Dorsolateral prefrontal cortex (tissue), 122 donors: ENCODE measurements at places on chromosomes 11 and 22.

DNA sequence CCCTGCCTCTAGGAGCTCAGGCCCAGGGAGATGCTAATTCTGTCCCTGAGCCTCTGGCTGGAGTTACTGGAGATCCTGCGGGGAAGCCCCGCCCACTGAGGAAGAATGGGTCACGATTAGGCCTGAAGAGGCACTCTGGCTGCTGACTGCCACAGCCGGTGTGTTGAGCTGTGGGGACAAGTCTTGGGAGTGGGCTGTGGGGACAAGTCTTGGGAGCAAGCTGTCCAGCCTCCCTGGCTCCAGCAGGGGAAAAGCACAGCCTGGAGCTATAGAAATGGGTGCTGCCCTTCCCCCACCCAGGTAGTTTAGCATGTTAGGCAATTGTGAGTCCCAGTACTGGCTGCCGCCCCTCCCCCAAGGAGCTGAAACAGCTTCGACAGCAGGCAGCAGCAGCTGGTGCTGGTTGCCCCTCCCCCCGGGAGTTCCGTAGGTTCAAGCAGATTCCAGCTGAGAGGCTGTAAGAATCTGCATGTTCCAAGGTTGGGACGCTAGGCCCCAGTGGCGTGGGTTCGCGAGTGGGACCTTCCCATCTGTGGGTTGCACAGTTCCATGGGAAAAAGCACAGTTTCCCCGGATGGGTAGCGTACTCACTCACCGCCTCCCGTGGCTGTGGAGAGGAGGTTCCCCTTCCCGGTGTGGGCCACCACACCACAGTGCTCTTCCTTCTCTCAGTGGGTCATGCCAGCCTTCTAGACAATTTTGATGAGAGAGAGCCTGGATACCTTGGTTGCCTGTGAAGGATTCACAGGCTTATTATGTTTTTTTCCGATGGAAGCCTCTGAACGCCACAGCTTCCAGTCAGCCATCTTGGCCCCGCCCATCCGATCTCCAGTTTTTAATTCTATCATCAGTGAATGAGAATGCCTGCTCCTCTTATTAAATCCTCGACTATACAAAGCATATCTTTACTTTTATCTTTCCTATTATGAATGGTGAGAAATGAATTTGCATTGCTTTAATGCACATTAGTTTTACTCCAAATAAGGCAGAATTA is 61.5 kb downstream of the MSANTD4 start:
- no peak for DNase-seq

DNA sequence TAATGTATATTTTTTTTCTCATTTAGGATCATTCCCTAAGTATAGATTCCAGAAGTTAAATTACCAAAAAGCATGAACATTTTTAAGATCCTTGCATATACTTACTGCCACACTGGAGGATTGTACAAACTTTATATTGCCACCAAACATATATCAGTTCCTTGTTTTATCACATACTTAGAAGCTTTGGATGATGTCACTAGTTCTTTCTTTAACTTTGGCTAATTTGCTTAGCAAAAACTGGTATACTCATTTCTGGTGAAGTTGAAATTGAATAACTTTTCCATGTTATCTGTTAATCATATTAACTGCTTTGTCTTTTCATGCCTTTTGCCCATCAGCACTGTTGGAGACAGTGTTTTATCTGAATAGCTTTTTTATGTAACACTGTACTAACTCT is 31.6 kb upstream of the PRDM10 start:
- no peak for DNase-seq

DNA sequence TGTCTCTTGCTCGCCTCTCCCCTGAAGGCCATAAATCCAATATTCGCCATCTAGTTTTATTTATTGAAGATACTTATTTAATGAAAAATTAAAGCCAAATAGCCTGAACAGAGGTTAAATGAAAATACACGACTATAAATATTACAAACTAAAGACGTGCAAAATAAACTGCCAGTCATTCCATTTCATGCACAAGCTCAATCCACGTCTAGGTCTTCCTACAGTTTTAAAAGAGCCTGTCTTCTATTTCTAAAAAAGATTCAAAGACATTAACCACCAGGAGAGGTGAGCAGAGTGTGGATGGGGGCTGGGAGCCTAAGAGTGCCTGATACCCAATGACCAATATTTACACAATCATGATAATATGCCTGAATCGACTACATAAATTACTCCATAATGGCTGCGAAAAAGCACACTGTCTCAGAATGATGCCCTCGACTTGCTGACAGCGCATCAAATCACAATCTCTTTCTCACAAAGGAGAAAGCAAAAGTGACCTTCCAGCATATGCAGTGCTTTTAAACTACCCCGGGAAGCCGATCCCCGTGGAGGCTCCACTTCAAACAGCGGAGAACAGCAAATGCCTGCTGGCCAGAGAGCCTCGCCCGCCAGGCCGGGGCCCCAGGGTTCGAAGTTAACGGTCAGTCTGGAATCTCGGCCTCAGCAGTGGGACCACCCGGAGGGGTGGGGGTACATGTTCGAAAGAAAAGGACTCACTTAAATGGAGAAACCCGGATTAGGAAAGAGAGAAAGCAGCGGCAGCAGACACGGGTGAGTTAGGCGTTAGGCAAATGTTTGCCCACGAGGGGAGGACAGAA is 1.7 kb downstream of the FCHSD2 start:
- peak; percentile 38 for DNase-seq

GRCh38 chr11:106581399-106581798 is 436.9 kb downstream of the GUCY1A2 start:
- no peak for DNase-seq

DNA sequence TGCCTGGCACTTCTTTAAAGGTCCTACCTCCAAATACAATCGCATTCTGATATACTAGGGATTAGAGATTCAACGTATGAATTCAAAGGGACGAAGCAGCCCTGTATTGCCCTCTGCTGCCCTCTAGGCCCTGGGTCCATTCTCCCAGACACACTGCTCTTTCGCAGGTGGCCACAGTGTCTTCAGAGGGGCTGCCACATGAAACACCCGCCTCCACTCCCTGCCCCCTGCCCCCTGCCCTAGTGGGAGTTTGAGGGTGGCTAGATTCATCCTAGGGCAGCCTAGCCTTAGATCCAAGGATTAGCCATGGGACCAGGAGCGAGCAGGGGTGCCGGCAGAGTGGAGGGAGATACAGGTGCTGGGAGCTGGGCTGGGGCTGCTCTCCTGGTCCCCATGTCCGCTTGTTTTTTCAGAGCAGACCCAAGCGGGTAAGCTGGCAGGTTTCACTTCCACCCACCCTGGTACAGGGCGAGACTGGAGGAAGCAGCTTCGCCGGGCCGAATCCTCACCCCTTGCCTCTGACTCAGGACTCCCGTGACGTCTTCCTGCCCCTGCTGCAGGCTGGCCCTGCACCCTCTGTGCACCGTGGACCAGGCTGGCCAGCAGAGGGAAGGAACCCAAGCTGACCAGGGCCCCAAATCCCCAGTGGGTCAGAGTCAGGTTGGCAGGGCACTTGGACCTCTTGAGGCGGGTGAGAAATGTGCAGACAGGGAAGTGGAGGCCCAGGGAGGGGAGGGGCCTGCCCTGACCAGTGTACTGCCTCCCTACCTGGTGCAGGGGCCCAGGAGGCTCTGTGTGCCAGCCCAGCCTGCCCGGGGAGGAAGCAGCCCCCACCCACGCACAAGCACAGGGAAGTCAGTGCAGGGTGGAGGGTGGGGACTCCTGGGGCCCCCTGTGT is 28.4 kb upstream of the HMOX1 start:
- peak; percentile 34 for DNase-seq

DNA sequence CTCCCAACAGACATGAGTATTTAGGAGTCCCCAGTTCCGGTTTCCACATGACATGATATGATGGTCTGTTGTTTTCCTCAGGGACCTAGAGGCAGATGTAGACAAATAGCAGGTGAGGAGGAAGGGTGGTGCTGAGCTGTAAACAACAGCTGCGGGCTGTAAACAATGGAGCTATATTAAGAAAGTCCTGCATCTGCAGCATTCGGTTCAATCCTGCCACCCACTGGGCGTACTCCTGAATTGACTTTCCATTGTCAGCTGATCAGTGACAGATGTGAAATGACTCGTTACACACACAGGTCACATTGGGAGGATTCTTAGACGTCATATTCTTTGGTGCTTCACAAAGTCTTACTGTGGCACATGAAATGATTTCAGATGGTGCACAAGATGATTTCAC is 26.8 kb upstream of the RAG1 start:
- DNase-seq, result no peak

GRCh38 chr11:16986434-16987204 is 27.6 kb downstream of the PLEKHA7 start:
- DNase-seq, result no peak

DNA sequence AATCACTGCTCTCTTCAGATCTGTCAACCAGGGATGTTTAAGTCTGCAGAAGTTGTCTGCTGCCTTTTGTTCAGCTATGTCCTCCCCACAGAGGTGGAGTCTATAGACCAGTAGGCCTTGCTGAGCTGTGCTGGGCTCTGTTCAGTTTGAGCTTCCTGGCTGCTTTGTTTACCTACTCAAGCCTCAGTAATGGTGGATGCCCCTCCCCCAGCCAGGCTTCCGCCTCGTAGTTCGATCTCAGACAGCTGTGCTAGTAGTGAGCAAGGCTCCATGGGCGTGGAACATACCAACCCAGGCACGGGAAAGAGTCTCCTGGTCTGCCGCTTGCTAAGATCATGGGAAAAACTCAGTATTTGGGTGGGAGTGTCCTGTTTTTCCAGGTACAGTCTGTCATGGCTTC is 27.6 kb upstream of the CASP12 start:
- DNase-seq, result no peak

GRCh38 chr11:20933086-20933485 is 263.7 kb downstream of the NELL1 start:
- DNase-seq, result no peak

DNA sequence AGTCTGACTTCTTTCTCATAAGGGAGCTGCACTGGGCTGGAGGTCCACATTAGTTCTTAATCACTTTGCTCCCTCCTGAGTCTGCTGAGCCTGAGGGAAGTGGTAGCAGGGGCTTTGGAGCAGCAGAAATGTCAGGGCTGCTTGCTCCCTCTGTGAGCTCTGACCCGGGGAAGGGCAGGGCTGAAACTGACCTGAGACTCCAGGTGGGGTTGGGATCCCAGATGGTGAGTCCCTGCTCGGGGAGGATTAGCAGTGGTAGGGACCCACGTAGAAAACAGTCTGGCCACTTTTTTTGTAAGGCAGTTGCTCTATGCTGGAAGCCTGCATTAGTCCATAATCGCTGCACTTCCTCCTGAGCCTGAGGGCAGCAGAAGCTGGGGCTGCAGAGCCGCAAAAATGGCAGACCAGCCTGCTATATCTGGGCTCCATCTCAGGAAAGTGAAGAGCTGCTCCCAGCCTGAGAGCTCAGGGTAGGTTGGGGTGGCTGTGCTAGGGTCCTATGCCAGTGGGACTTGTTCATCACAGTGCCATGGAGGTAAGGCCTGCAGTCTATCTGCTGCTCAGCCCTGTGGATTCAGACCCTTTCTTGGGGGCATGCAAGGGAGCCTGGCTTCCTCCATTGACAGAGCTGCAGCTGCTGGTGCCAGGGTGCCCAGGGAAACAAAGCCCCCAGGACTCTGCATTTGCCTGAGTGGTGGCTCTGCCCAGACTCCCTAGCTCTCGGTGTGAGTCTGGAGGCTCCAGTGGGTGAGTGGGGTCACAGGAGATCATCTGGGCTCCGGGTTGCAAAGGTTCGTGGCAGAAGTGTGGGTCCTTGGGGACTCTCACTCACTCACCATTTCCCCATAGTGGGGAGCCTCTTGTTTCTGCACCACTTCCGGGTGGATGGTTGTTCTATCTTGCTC is 854.3 kb downstream of the LUZP2 start:
- DNase-seq, result no peak

DNA sequence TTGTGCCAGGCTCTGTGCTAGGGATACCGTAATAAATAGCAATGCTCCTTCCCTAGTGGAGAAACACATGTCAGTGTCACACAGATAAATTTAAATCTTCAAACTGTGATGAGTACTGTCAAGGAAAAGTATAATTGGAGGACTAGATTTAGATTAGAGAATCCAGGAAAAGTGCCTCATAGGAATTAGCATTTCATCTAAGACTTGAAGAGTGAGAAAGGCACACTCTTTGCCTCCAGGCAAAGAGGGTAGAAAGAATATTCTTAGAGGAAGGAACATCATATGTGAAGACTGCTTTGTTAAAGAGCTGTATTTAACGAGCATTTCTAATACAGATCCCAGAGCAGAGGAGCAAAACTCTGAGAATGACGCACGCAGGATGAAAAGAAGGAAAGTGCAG is 30.9 kb downstream of the ART5 start:
- no peak for DNase-seq

DNA sequence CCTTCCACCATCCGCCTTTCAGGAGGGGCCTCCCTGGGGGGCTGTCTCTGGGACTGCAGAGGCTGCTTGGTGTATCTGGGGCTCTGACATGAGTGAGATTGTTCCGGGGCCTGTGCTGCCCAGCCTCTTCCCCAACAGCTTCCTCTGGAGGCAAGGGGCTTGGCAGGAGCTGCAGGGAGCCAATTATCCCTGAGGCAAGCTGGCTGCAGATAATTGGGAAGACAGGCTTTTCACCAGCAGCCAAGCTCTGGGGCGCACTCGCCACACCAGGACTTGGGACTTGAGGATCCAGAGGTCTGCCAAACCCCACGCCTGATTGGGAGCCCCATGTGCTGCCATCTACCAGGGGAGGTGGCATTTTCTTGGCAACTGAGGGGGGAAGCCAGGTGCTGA is 15.6 kb upstream of the RTN4R start:
- no peak for DNase-seq

GRCh38 chr11:3137486-3138177 is 27.5 kb downstream of the OSBPL5 start:
- no peak for DNase-seq

- DNase-seq, result peak; percentile 37
These were observed 23.9 kb downstream of the NEFH start for GRCh38 chr22:29503811-29504372.

DNA sequence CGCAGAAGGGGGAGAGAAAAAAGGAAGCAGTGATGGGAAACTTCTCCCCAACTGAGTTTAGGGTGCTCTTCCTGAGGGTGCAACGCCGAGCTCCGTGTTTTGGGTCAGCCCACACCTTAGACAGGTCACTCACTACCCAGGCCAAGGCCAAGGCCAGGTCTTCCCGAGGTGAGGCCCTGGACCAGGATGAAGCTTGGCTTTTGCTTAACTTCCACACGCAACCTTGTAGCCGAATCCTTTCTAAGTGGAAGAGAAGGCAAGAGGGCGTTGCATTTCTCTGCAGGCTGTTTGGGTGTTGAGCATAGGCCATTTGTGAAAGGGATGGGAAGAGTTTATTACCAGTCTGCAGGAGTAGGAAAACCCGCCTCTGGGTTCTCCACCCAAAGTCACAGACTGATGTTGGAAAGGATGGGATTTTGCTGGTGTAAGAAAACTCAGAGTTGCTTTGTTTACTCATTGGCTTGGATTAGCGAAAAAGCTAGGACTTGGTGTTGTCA is 1.5 kb downstream of the KREMEN1 start:
- no peak for DNase-seq

DNA sequence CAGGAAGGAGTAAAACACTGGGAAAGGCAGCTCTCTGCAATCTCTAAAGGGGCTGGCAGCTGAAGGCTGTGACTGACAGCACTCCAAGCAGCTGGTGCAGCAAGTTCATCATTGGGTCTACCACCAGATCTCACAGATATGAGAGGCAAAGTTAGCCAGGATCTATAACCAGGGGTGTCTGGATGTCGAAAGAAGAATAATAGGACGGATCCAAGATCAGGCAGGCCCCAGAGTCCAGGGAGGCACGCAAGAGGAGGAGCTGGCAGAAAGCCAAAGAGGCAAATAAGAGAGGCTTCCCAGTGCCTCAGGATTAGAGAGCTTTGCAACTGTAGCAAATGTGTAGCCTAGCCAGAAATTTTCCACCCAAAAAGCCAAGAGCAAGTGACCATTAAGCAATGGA is 77.1 kb downstream of the RBMXL2 start:
- DNase-seq, result no peak

- no peak for DNase-seq
These were observed 14.8 kb upstream of the GAL start for GRCh38 chr11:68669301-68670090.
